Naive thymus-derived CD8-positive, alpha-beta T cell (primary cell): ENCODE measurements at places on chromosomes 5 and 9. TPM values are rescaled to one million over a fixed set of nuclear protein-coding genes. Genes with fewer than 3 reads are reported as not detected.

DNA sequence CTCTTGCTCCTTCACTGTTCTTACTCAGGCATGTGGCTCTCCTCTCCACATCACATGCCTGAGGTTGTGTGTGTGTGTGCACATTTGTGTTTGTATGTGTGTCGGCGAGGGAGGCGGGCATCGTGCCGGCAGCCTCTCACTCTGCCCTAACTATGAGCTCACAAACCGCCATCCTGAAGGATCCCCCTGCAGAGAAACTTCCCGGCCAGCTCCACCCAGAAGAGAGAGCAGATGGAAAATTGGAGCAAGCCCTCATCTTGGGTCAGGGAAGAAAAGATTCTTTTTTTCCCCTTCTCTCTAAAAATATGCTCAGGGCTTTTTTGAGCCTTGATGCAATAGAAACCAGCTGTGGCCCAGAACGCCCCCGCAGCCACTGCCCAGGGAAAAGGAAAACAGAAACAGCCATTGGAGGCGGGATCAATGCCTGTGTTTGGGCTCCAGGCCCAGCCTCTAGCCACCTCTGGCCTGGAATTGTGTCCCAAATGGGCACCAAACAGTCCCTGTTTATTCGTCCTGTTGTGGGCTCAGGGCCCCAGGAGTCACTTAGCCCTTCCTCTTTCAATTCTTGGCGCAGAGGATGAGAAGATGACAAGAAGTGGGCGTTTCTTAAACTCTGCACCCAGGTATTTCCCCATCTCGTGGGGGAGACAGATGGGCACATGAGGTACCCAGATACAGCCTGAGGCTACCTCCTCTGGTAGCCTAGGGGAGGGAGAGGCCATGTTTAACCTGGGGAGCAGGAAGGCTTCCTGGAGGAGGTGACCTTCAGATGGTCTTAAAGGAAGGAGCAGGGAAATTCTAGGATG, 151.5 kb downstream of the RGS3 start:
- no peak for DNase-seq

GRCh38 chr5:134460551-134460950, 48.9 kb upstream of the CDKN2AIPNL start:
- no peak for DNase-seq

GRCh38 chr9:137315581-137316011, 13.5 kb upstream of the NRARP start:
- DNase-seq = no peak

GRCh38 chr9:124761196-124761595, 9.9 kb downstream of the NR6A1 start:
- DNase-seq = no peak

The CCDC152 gene
- total RNA-seq = 7.8 TPM

DNA sequence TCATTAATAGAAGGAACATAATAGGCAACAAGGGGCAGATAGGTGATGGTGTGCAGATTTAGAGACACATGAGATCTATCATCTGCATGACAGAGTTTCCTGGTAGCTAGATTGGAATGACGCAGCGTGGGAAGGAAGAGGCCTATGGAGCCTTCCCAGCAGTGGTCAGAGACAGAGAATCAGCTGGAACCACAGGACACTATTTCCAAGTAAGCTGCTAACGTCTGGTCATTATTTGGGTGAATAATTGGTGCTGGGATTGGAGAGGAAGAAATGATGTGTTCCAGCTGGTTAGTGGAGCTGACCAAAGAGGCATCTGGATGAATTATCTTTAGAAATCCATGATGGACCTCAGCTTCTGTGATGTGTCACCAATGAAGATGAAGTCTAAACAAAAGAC, 91.2 kb upstream of the PRR16 start:
- DNase-seq = no peak

DNA sequence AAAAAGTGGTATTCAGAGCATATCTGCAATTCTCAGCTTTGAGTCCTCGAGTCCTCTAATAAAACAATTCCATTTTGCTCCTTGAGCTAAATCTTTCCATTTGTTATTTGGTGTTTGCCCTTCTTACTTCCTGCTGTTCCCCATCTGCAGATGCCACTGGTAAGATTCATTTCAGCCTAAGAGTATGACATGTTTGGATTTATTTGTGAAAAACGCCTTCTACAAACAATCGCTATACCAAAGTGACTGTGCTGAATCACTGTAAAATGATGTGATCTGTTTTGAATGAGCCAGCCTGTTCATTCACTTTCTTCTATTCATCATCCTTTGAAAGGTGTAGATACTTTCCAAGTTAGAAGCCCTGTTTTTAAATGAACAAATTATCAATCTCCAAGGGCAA, 27.7 kb downstream of the KCTD16 start:
- DNase-seq = no peak
